ENCODE measurements at places on chromosomes 12 and 14. TPM values are rescaled to one million over a fixed set of nuclear protein-coding genes. Genes with fewer than 3 reads are reported as not detected.

DNA sequence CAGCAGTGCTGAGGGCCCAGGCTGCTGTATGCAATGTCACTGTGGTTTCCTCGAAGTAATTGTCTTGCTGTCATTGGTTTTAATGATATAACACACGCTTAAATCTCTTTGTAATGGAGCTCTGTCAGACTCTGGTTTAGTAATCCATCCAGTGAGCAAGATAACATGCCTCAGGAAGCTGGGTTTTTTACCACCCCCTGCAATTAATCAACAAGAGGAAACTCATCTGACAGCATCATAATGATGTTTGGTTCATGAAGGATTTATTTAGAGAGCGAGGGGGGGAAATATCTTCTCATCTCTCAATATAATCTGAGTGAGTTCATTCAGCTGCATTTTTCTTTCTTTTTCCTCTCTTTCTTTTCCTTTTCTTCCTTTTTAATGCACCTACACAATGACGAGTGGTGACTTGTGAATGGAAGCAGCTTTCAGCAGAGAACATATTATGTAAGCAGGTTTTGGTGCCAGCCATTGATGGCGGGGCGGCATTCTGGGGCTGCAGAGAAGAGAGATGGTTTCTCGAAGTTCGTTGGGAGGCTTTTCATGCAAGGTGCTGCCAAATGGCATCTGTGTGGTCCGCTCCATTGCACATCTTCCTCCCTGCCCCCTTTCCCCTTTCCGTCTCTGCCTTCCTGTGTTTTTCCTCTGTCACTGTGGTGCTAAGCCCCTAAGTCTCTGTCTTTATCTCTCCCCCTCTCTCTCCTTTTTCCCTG lies 6.7 kb downstream of the RPH3A start:
- peak; percentile 98 for DNase-seq

DNA sequence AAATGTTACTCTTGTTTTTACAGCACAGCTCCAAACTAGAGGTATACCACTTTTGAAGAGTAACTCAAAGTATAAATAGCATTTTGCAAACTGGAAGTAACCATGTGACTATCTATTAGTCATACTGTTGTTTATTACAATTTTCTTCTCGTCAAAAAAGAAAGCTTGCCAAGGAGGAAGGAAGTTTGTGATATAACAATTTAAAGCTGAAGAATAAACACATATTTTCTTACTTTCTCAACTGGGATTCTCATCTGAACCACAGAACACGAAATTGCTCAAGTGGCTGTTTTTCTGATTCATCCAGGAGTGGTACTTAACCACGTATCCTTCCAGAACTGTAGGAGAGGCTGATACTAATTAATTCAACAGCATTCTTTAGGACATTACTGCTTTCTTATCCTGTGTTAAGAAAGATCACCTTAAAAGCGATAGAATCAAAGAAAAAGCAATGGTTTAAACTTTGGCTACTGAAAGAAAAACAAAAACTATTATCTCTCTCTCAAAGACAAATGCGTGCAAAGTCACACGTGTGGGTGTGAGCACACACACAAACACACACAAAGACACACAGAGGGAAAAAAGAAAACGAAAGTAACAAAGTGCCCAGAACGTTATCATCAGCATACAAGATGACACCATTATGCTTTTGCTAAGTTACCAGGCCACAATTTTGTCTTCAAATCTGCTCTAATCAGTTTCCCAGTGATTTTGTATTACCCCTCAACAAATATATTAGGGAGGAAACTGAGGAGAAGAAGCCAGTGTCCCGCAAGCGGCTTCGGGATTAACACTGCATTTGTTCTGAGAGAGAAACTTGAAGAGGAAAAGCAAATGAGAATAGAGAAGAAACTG lies at the start of gene CLEC2B:
Gene CLEC2B (minus strand): TSS at position 48 of the 855 bp plus-strand sequence.
- peak; percentile 74 for DNase-seq

DNA sequence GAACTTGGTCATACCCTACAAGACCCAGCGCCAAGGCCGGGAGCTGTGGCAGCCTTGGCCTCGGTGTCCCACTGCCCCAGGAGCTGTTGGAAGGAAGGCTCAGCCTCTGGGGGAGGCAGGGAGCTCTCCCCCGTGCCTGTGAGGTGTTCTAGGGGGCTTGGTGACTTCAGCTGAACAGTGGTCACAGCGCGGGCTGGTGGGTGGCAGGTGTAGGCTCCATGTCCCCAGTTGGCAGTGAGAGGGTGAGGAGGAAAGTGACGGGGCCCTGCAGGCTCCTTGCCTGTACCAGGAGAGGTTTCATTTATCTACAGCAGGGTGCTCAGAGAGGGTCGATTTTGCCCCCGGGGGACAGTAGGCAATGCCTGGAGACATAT lies 47.5 kb downstream of the DLK1 start:
- no peak for DNase-seq

- peak; percentile 40 for DNase-seq
These were observed 515.7 kb upstream of the ATXN7L3B start for GRCh38 chr12:74021937-74022336.

GRCh38 chr12:89649139-89649538 lies 59.5 kb downstream of the ATP2B1 start:
- DNase-seq = no peak

DNA sequence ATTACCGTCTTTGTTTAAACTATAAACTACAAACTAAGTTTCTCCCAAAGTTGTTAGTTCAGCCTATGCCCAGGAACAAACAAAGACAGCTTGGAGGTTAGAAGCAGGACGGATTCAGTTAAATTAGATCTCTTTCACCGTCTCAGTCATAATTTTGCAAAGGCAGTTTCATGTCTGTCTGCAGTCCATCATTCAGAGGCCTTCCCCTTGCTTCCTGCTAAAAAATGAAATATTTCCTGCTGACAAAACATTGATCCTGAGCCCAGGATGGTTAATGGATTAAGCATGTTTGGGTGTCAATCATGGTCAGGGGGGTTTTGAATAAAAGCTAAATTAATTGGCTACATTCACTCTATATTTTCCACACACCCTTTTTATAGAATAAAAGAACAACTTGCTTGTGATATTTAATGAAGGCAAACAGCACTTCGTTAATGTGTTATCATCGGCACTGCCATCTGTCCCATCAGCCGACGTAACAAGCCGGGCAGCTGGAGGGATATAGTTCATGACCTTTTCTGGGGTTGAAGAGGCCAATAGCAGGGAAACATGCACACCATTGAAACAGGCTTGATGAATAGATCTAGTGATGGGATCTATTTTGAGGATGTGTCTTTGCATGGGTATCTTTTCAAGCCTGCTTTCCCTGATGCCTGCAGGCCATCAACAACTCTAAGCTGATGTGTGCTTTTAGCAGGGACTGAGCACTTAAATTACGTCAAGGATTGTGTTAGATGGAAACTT lies 521.3 kb upstream of the TMEM132C start:
- DNase-seq = no peak

GRCh38 chr12:10069976-10070375 lies 28.8 kb downstream of the CLEC1A start:
- DNase-seq = no peak

GRCh38 chr12:107079172-107080011 lies 14.0 kb downstream of the CRY1 start:
- peak; percentile 56 for DNase-seq

Gene SMOC1
- not detected for total RNA-seq
